ENCODE measurements at places on chromosomes 11 and 22.

DNA sequence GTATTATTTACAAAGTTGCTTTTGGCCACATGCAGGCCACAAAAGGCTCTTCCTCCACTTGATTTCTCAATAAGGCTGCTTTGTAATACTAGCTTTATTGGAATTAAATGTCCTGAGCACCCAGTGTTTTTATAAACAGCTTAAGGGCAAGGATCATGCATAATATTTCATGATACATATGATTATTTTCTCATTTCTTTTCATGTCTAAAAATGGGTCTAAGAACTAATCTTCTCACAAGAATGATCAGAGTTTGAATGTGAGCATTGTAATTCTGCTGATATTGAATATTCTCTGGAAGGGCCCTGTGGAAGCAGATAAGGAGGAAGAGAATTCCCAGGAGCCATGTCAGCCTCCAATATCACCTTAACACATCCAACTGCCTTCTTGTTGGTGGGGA is at the start of gene OR52K2:
OR52K2 (plus strand) TSS at position 301 of the 400 bp plus-strand sequence; CDS start at position 346, 45 bp downstream.
- no peak for DNase-seq

GRCh38 chr11:112408517-112408916 is 147.9 kb upstream of the PLET1 start:
- DNase-seq = no peak

- no peak for DNase-seq
Observed at GRCh38 chr11:94539420-94539819, 4.3 kb upstream of the FUT4 start.

DNA sequence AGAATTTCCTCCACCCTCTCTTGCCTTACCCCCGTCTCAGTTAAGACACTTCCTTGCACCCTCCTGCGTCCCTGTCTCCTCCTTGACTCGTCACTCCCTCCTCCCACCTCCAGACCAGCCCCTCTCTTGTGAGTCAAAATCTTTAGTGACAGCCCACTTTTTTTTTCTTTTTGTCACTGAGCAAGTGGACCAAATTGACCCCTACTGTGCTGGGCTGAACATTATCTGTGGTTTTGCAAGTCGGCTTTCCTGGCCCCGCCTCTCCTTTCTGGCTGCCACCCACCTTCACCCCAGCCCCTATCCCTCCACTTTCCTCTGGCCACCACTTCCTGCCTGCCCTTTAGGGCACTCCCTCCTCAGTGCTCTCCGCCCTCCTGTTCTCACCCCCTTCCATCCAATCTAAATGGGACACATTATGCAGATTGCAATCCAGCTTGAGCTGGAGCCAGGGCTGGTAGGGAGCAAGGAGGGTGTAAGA is at the start of gene APLNR:
APLNR (minus strand) TSS at position 47 of the 478 bp plus-strand sequence. CDS start 246 bp downstream, outside the sequence.
- no peak for DNase-seq

GRCh38 chr11:12981676-12982522 is 27.2 kb upstream of the RASSF10 start:
- no peak for DNase-seq

GRCh38 chr11:69948256-69949141 is 129.3 kb upstream of the FGF3 start:
- no peak for DNase-seq

- DNase-seq = no peak
Observed at GRCh38 chr22:32204040-32204855, 625 bp downstream of the RFPL2 start.

DNA sequence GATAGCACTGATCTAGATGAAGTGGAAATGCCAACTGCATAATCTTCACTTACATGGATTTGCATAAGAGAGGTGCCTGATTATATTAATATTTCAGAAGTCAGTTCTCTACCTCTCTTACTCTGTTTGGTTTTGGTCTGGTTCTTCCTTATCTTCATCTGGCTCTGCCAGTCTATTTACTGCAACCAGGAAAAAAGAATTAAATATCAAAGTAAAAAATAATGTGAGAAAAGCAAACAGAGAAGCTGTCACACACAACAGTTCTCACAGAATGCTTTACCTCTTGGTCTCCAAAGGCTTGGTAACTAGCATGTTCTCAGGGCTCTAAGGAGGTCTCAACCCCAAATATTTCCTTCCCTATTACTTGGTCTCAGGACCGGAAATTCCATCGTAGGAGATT is 6.7 kb downstream of the VSIG10L2 start:
- DNase-seq = no peak

- no peak for DNase-seq
Observed at GRCh38 chr11:14645015-14645912, 1.7 kb downstream of the PDE3B start.

GRCh38 chr22:42288791-42289190 is 18.3 kb upstream of the TCF20 start:
- DNase-seq = no peak

DNA sequence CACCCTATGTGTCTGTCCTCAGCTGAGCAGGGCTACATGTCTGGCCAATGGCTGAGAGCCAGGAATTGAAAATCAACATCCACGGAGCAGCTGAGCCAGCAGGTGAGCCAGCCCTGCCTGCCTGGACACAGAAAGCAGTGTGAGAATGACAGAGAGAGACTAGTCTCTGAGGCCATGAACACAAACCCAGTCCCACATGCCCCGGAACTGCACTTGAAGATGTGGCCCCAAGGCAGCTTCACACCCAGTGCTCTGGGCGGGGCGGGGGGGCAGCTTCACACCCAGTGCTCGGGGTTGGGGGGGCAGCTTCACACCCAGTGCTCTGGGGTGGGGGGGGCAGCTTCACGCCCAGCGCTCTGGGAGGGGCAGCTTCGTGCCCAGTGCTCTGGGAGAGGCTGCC is 37.6 kb downstream of the TRMU start:
- no peak for DNase-seq

DNA sequence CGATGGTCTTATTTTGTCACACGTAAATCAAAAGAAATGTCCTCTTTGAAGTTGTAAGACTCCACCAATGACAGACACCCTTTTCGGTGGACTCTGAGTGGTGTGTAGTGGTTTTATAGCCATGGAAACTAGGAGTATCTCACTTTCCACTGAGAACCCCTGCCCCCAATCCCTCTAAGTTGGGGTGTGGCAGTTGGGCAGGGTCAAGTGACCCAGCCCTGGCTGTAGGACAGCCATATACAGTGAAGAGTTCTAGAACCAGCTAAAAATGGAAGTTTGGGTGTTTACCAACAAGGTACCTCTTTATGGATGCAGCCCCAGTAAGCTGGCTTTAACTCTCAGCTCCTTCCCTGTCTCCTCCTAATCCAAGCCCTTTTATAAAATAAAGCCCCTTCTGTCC is 5.2 kb downstream of the C22orf31 start:
- DNase-seq = no peak

DNA sequence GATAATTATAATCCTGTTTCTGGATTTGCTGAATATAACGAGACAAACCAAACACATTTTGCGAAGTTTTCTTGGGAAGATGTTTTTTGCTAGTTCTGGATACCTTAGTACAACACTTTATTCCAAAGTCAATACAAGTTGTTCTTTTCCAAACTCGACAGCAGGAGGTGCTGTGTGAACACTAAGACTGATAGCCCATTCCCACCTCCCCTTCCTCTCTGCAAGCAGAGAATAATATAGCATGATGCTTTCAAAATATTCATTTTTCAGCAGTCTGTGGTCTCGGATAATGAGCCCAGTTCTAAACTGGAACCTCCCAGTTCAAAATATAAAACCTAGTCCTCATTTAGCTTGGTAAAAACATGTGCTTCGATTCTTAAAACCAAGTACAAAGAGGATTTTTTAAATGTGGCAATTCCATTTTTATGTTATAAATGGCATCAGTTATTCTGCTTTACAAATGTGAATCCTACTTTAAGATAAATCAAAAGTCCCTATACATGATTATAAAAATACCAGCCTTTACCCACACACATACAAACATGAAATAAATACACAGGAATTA is 129.1 kb downstream of the DCDC1 start:
- DNase-seq = no peak

DNA sequence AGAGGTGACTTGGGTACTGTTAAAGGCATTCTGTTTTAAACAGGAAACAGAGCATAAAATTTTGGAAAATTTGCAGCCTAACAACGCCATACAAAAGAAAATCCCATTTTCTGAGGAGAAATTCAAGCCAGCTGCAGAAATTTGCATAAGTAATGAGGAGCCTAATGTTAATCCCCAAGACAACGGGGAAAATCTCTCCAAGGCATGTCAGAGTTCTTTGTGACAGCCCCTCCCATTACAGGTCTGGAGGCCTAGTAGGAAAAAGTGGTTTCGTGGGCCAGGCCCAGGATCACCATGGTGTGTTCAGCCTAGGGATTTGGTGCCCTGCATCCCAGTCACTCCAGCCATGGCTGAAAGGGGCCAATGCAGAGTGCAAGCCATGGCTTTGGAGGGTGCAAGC is 1333.1 kb upstream of the TENM4 start:
- no peak for DNase-seq

- no peak for DNase-seq
Observed at GRCh38 chr22:27420195-27420816, 381.2 kb downstream of the MN1 start.

- DNase-seq = no peak
Observed at GRCh38 chr11:72100462-72100861, 2.6 kb downstream of the LAMTOR1 start.

DNA sequence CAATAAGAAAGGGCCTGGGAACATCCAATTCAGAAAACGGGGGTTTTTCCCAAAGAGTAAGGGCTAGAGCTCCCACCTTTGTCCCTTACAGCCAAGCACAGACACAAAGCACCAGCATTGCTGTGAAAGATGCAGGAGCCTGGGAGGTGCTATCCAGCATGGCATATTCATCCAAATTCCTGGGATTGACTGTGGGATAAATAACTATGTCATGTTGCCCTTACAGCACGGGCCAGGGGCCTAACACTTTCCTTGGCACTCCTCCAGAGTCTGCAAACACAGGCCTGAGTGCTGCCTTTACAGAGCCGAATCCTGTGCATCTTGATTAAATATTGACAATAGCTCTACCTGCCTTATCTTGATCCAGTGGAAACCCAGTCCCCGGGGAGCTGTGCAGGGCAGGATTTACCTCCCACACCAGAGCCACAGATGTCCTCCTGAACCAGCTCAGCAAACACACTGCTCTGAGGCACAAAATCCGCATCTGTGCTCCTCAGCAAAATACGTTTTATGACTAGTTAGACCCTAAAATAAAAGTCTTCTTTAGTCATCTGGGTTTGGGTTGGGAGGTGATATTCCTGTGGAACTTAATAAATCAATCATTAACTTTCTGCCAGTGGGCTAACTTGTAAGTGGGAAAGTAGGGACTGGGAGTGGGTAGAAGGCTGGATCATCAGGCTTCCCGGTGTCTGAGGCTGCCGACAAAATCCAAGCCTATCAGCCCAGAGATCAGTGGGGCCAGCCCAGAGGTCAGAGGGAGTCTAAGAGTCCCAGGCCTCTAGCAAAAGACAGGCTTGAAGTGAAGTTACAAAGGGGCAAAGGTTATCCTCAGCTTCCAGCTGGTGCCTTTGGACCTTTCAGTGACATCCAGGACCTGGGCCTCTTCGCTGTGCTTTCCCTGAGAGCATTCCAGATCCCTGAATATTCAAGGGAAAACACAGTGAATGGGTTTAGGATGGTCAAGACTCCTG is 36.5 kb downstream of the POU2AF3 start:
- no peak for DNase-seq

DNA sequence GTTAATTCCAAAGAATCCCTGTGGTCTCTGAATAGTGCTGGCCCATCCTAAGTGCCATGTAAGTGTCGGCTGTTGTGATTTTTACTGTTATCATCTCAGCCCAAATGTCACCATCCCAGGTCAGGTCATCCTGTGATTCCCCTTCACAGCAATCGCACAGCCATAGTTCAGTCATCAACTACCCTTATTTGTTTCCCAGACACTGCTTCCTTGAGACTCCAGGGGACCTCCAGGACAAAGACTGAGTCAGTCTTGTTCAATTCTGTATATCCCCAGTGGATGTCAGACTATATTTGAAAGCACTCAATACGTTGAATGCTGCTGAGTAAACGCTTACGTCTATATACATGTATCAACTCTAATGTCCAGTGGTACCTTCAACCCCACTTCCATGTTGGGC is 113.7 kb upstream of the TIMP3 start:
- no peak for DNase-seq

GRCh38 chr11:282630-283360 is 4.6 kb downstream of the NLRP6 start:
- DNase-seq = no peak

DNA sequence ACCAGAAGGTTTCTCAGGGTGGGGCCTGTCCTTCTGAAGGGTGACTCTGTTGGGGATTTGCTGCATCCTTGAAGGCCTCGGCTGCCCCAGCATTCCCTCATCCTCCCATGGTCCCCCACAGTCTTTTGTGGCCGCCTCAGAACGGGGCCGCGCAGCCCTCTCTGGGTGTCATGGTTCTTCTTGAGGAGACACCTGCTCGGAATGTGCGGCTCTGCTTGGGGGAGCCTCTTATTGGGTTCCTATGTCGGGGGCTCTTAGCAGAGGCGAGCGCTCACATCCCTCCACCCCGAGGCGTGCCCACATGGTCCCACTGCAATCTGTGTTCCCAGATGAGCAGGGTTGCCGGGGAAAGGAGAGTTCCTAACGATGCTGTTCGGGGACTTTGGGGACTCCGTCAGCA is 1008.4 kb downstream of the BRD1 start:
- DNase-seq = no peak

DNA sequence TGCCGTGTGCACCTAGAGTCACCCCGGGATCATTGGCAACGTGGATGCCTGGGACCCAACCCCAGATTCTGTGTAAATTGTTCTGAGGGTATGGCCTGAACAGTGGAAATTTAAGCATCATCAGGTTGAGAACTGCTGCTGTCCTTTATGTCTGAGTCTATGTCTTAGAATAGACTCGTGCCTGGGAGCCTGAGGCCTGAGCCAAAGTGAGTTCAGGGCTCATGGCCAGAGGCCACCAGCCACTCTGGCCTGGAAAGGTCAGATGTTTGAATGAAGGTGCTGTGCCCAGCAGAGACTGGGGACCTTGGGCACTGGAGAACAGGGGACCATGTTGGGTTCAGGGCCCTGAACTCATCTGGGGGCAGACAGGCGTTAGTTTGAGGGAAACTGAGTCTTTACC is 91.1 kb downstream of the MYO18B start:
- DNase-seq = no peak

DNA sequence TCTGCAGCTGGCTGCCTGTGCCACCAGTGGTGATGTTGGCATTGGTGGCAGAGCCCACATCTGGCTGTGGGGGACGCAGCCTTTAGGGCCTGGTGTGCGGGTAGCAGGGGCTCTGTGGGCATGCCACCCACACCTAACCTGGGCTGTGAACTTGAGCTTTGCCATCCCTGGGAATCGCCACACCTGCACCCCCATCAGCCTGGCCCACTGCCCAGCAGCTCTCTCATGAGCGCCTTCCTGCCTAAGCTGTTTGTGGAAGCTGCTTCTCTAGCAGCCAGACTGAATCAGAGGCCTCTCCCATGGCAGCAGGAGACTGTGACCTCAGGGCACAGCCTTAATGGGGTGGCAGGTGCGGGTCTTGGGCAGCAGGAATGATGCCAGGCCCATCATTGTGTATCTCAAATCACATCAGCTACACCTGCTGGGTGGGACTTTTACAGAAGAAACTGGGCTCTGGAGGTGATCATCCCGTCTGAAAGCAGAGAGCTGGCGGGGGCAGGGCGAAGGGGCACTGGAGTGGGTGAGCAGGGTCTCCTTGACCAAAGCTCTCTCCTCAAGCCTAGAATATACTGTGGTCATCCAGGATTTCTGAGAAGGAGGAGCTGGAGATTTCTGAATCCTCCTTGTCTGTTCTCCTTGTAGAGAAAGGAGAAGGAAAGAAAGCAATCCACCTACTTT is 17.8 kb upstream of the CARS1 start:
- DNase-seq = no peak
